Colonic mucosa (tissue), 4 donors: ENCODE measurements at places on chromosomes 2 and 18. TPM values are rescaled to one million over a fixed set of nuclear protein-coding genes. Genes with fewer than 3 reads are reported as not detected.

GAREM2 gene
- 2.4 TPM for total RNA-seq

MAPRE2 gene
- total RNA-seq = 32.2 TPM

OBSL1 gene
- total RNA-seq = 9.9 TPM

CFLAR gene
- 126 TPM for total RNA-seq
